ENCODE measurements at places on chromosomes 2 and 18. TPM values are rescaled to one million over a fixed set of nuclear protein-coding genes. Genes with fewer than 3 reads are reported as not detected.

- H3K27me3 ChIP-seq, result no peaks in the 10 kb centered on the region
- H3K4me1 ChIP-seq, result no peaks in the 10 kb centered on the region
- no peak for DNase-seq
- H3K36me3 ChIP-seq, result no peaks in the 10 kb centered on the region
Observed at GRCh38 chr18:14927701-14928100, 179.7 kb downstream of the ANKRD30B start.

The IL18R1 gene
- total RNA-seq, result 8.0 TPM

DNA sequence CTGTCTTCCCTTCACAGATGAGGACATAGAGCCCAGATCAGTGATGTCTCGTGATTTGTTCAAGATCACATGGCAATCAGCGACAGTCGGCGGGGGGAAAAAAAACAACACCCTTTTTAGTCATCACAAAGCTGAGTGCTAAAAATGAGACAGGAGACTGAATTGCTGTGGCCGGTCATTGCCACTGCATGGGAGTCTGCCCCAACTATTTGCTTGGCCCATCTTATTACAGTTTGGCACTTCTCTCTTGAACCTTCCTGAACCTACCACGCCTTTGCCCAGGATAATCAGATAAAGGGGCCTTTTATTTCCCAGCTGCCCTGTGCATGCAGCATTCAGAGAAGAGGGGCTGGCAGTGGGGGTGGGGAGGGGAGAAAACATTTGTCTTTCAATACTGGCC lies 42.7 kb downstream of the SETBP1 start:
- H3K27me3 ChIP-seq, result no peaks in the 10 kb centered on the region
- H3K36me3 ChIP-seq, result no peaks in the 10 kb centered on the region
- DNase-seq, result no peak
- no peak overlapping the region for H3K4me3 ChIP-seq
- peaks cover 6% of the 10 kb centered on the region for H3K4me1 ChIP-seq

The SULT1C2 gene
- 1.7 TPM for total RNA-seq

GRCh38 chr2:166882851-166883250 lies 5.4 kb upstream of the XIRP2 start:
- H3K36me3 ChIP-seq, result no peaks in the 10 kb centered on the region
- H3K27me3 ChIP-seq, result no peaks in the 10 kb centered on the region
- H3K27ac ChIP-seq, result no peak overlapping the region
- no peak for DNase-seq
- H3K4me1 ChIP-seq, result no peaks in the 10 kb centered on the region

DNA sequence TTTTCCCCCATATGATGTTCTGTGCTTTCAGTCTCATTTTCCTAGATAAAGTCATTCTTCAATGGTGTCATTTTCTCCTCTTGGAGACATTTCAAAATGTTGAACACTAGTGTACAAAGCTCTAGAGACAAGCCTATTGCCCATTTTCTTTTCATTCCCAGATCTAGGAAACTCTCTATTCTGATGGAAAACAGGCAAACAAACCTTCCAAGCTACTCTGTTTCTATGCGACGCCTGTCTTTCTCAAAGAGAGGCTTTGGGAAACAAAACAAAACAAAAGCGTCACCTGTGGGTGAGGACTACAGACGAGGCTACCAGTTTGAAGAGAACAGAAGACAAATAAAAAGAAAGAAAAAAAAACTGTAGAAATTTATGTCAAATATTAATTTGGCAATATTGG lies 311.0 kb downstream of the CBLN2 start:
- no peak for DNase-seq
- no peaks in the 10 kb centered on the region for H3K4me1 ChIP-seq
- H3K4me3 ChIP-seq, result no peak overlapping the region
- H3K27ac ChIP-seq, result no peak overlapping the region
- H3K36me3 ChIP-seq, result no peaks in the 10 kb centered on the region
- no peaks in the 10 kb centered on the region for H3K27me3 ChIP-seq

DNA sequence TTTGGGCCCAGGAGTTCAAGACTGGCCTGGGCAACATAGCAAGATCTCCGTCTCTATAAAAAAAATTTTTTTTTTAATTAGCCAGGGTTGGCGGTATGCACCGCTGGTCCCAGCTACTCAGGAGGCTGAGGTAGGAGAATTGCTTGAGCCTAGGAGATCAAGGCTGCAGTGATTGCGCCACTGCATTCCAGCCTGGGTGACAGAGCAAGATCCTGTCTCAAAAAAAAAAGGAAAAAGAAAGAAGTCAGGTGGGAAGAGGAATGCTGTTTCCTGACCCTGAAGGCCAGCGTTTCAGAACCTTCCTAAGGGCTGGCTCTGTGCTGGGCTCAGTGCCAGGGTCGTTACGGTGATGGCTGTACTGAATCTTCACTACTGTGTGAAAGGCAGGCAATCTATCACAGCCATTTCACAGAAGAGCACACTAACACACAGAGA lies 35.0 kb upstream of the AGAP1 start:
- H3K27ac ChIP-seq, result no peak overlapping the region
- no peaks in the 10 kb centered on the region for H3K4me1 ChIP-seq
- H3K4me3 ChIP-seq, result no peak overlapping the region

The GAL3ST2 gene
- total RNA-seq, result not detected

- H3K4me1 ChIP-seq, result no peaks in the 10 kb centered on the region
- no peak overlapping the region for H3K4me3 ChIP-seq
- no peak overlapping the region for H3K27ac ChIP-seq
- no peak for DNase-seq
Observed at GRCh38 chr18:47865183-47865582, 65.3 kb downstream of the SMAD2 start.

DNA sequence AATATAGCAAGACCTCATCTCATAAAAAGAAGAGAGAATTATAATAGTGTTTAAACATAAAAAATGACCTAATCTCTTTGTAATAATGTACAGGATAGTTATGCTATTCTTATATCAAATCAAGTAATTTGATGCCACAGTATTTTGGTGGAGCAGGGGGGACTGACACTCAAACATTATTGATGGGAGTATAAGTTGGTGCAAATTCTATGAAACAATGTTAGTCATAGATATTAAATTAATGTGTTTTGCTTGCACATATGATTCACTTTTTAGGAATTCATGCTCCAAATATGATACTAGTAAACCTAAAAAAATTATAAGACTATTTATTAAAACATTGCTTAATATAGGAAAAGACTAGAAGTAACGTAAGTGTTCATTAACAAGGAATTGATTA lies 256.1 kb upstream of the SYT4 start:
- H3K27ac ChIP-seq, result no peak overlapping the region
- H3K36me3 ChIP-seq, result no peaks in the 10 kb centered on the region
- no peaks in the 10 kb centered on the region for H3K27me3 ChIP-seq
- no peak for DNase-seq
- H3K4me1 ChIP-seq, result no peaks in the 10 kb centered on the region

The APOB gene
- 5.9 TPM for total RNA-seq

GRCh38 chr2:166458674-166459073 lies 35.4 kb downstream of the SCN7A start:
- H3K4me3 ChIP-seq, result no peak overlapping the region
- H3K4me1 ChIP-seq, result no peaks in the 10 kb centered on the region
- no peaks in the 10 kb centered on the region for H3K27me3 ChIP-seq
- H3K27ac ChIP-seq, result no peak overlapping the region

DNA sequence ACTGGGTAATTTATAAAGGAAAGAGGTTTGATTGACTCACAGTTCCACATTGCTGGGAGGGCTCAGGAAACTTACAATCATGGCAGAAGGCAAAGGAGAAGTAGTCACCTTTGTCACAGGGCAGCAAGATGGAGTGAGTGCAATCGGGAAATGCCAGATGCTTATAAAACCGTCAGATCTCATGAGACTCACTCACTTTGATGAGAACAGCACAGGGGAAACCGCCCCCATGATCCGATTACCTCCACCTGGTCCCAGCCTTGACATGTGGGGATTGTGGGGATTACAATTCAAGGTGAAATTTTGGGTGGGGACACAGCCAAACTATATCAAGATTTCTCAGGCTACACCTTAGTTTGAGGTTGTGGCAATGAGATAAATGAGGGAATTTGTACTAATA lies 54.9 kb downstream of the AKAIN1 start:
- no peaks in the 10 kb centered on the region for H3K4me1 ChIP-seq
- no peak for DNase-seq
- no peaks in the 10 kb centered on the region for H3K36me3 ChIP-seq
- H3K4me3 ChIP-seq, result no peak overlapping the region
- no peaks in the 10 kb centered on the region for H3K27me3 ChIP-seq

DNA sequence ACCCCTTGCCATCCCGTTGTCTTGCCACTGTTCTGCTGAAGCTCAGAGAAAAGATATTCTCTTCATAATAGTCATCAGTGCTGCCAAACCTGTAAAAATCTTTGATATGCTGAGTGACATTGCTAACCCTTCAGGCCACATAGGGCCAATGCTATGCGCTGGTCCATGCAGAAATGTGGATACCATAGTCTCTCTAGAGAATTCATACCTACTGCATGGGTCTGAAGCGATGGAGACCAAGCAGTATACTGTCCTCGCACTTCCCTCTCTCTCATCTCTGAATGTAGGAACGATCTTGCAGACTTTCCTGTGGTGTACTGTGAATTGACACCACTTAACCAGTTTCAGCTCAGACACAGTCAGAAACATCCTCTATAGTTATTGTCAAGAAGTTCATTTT lies 17.9 kb upstream of the ANKRD44 start:
- no peak overlapping the region for H3K4me3 ChIP-seq
- DNase-seq, result no peak
- no peak overlapping the region for H3K27ac ChIP-seq
- H3K36me3 ChIP-seq, result no peaks in the 10 kb centered on the region
- H3K4me1 ChIP-seq, result no peaks in the 10 kb centered on the region

DNA sequence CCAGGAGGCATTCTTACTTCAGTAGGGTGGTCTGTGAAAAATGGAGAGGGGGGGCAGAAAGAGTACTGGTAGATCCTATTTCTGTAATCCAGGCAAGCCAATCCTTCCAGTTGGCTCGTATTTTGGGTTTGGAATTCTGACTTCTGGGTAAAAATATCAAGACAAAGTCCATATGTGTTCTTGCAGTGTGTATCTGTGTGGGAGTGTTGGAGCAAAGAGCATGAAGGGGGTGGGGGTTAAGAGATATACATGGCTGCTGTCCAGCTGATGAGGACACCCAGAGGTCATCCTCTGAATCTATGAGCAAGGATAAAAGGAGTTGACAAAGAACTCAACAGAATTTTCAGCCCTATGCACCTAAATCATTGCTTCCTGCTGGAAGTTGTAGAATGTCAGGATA lies 375.8 kb upstream of the PIK3C3 start:
- H3K27ac ChIP-seq, result no peak overlapping the region
- no peak overlapping the region for H3K4me3 ChIP-seq
- no peak for DNase-seq
- H3K4me1 ChIP-seq, result no peaks in the 10 kb centered on the region
- H3K36me3 ChIP-seq, result no peaks in the 10 kb centered on the region
- no peaks in the 10 kb centered on the region for H3K27me3 ChIP-seq

The VWC2L gene
- not detected for total RNA-seq

DNA sequence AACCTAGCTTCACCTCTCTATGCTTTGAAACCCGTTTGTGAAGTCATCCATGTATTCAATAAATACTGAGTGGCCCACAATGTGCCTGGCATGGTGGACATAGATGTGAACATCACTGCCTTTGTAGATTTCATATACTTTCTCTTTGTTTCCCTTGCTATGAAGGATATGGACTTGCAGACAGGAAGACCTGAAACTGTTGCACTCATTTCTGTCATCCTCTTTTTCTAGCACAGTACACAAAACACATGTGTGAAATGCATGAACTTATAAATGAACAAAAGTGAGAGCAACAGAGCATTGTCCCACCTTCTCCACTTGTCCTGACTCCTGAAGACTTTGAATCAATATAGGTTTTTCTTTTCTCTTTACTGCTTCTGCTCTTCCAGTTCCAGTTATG lies 249.4 kb upstream of the LINC00305 start:
- H3K27ac ChIP-seq, result no peak overlapping the region
- no peaks in the 10 kb centered on the region for H3K4me1 ChIP-seq
- no peak for DNase-seq
- no peaks in the 10 kb centered on the region for H3K27me3 ChIP-seq
- H3K36me3 ChIP-seq, result no peaks in the 10 kb centered on the region

DNA sequence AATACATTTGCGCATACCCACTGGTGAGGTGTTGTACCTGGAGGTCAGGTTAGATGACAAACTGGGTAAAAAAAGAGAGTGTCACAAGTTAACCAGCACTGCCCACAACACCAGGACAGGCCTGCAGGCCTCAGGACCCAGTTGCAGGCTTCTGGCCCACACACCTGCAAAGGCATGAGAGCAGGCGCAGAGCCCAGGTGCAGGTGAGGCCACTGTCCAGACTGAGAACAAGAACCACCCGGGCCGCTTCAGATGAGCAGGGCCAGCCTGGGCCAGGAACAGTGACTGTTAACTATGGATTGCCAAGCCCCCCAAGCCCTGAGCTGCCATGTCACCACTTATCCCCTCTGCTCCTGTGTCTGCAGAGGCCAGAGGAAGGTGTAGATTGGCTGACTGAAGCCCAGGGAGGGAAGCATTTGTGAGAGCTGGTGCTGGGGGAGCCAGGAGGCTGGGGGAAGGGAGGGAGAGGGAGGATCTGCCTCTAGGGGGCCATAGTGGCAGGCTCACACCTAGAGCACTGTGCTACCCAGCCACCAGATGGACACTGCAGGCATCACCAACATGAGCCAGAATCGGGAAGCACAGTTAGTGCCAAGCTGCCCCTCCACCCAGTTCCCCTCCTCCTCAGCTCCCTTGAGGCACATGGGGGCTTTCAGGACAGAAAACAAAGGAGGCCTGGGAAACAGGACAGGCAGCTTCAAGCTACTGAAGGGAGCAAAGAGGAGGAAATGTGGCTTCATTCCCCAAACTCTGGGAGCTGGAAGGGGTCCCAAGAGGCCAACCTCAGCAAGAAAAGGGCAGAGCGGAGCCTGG lies 35.4 kb downstream of the SFXN5 start:
- no peak overlapping the region for H3K4me3 ChIP-seq
- no peak for DNase-seq
- no peaks in the 10 kb centered on the region for H3K36me3 ChIP-seq
- H3K27ac ChIP-seq, result no peak overlapping the region
- H3K27me3 ChIP-seq, result no peaks in the 10 kb centered on the region

- H3K27ac ChIP-seq, result no peak overlapping the region
- no peak overlapping the region for H3K4me3 ChIP-seq
- no peaks in the 10 kb centered on the region for H3K36me3 ChIP-seq
- no peaks in the 10 kb centered on the region for H3K4me1 ChIP-seq
Observed at GRCh38 chr2:215028231-215028630, 110.2 kb downstream of the ABCA12 start.

The FOXI3 gene
- total RNA-seq, result not detected

The HOXD4 gene
- 9.8 TPM for total RNA-seq

- peak; percentile 87 for DNase-seq
- H3K27ac ChIP-seq, result peak overlapping the region; percentile 85
- no peaks in the 10 kb centered on the region for H3K36me3 ChIP-seq
- H3K4me3 ChIP-seq, result no peak overlapping the region
- H3K27me3 ChIP-seq, result no peaks in the 10 kb centered on the region
Observed at GRCh38 chr2:170525566-170525900, 189.6 kb upstream of the SP5 start.

- peak overlapping the region; percentile 82 for H3K4me3 ChIP-seq
- no peaks in the 10 kb centered on the region for H3K27me3 ChIP-seq
- H3K36me3 ChIP-seq, result no peaks in the 10 kb centered on the region
- H3K27ac ChIP-seq, result peak overlapping the region; percentile 68
- DNase-seq, result peak; percentile 70
Observed at GRCh38 chr18:13217971-13218367, 591 bp upstream of the LDLRAD4 start.

GRCh38 chr2:156540706-156541105 lies 104.5 kb downstream of the GPD2 start:
- peaks cover 1% of the 10 kb centered on the region for H3K36me3 ChIP-seq
- no peaks in the 10 kb centered on the region for H3K4me1 ChIP-seq
- H3K27me3 ChIP-seq, result no peaks in the 10 kb centered on the region
- H3K4me3 ChIP-seq, result no peak overlapping the region
- H3K27ac ChIP-seq, result no peak overlapping the region

- no peaks in the 10 kb centered on the region for H3K36me3 ChIP-seq
- DNase-seq, result no peak
- H3K4me1 ChIP-seq, result no peaks in the 10 kb centered on the region
- no peaks in the 10 kb centered on the region for H3K27me3 ChIP-seq
- H3K27ac ChIP-seq, result no peak overlapping the region
Observed at GRCh38 chr2:222545823-222546795, 109.8 kb downstream of the FARSB start.
